ENCODE measurements at places on chromosomes 4 and X.
A peak's percentile ranks its signal among the peaks of the same experiment; 100 is the strongest.

GRCh38 chr4:13957871-13958270 lies 330.3 kb upstream of the BOD1L1 start:
- no peak for DNase-seq

- DNase-seq, result no peak
Observed at GRCh38 chr4:16120720-16121119, 36.9 kb upstream of the PROM1 start.

- no peak for DNase-seq
Observed at GRCh38 chr4:163991298-163991865, 496.9 kb downstream of the TMA16 start.

DNA sequence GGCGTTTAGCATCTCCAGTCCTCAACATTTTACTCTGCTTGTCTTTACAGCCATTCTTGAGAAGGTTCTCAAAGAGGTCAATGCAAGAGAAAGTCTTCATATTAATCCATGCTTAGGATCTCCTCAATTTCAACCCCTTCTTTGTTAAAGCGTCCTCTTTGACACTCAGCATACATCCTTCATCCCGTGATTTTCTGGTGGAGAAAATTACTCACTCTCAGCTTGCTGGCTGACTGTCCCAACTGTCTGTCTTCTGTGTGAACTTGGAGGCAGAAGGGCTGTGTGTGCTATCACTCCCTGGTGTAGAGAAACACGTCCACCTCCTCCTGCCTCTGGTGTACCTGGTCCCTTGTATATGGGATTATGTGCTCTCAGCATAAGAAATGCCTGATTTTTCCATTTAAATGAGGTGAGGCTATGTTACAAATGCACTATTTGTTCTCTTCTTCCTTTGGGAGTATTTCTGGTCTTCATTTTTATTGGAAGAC lies 57.8 kb downstream of the GALNT7 start:
- no peak for DNase-seq

DNA sequence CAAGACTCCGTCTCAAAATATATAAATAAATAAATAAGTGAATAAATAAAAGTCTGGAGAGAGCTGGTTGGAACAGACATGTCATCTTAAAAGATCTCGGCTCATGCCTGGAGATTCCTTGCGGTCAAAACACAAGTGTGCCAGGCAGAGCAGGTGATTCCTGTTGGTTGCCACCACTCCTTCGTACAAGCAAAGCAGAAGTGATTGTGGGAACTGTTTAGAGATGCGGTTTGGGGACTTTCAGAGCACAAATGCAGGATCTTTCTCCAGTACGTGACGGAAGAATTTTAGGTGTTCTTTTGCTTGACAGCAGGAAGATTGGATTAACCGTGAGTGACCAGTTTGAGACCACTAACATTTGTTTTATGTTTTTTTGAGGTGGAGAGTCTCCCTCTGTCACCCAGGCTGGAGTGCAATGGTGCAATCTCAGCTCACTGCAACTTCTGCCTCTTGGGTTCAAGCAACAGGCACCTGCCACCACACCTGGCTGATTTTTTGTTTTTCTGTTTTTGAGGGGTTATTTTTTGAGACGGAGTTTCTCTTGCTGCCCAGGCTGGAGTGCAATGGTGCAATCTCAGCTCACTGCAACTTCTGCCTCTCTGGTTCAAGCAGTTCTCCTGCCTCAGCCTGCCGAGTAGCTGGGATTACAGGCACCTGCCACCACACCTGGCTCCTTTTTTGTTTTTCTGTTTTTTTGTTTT lies 2.8 kb upstream of the CRLF2 start:
- no peak for DNase-seq

DNA sequence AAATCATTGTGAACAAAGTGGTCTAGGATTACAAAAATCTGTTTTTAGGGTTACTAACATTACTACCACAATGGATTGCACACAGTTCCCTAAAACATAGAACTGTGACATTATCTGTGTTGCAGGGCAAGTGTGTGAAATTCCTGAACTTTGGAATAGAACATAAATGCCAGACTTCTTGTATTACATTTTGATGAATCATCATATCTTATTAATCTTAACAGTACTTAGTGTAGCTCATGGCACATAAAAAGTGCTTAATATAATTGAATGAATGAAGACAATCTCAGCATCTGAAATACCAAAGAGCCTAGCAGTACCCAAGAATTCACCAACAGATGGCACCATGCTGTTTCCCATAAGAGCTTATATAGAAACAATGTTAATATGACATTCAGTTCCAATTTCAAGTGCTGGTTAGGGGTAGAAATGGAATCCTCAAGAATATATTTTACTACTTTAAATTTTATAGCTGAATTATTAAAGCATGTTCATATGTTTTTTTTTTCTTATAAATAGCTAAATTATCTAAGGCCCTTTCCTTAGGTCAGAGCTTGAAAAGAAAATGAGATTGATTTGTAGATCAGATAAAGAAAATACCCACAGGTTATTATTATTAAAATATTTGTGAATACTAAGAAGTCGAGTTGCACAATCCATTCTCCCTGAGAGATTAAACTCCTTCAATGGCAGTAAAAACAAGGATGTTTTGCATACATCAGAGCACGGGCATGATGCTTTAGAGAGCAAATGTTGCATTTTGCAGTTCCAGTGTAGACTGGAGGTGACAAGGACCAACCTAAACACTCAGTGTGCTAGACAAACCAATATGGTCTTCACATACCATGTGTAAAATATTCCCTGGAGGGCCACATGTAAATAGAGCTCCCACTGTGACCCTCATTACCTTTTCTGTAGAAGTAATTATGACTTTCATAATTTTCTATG lies 25.7 kb upstream of the SHISA3 start:
- no peak for DNase-seq

- DNase-seq, result no peak
Observed at GRCh38 chrX:154724993-154725756, 25.7 kb downstream of the GAB3 start.

DNA sequence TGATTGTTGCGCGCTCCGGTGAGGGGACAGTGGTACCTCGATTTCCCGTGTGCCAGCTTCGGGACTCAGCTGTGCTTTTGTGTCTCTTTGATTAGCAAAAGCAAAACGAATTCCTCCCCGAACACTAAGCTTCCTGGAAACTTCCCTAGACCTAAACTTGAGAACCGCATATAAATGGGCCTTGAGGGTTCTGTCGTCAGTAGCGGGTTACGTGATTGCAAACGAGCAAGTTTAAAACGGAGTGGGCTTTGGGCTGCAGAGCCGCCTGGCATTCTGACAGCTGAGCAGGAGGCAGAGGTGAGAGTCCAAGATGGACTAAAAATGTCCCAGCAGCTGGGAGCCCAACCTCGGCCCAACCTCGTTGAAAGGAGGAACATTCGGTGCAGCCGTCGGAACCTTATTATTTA lies 1.2 kb upstream of the TAPT1 start:
- DNase-seq, result no peak

DNA sequence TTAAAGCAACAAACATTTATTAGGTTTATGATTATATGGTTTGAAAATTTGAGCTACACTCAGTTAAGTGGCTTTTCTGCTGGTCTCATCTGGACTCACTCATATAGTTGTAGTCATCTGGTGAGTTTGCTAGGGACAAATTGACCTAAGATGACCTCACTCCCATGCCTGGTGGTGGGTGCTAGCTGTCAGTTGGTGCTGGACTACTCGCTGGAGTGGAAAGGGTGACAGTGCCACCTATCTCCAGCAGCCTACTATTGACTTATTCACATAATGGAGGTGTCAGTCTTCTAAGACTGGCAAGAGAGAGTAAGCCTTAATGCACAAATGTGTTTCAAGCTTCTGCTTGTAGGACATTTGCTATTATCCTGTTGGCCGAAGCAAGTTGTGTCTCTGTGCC lies 88.2 kb downstream of the TASL start:
- DNase-seq, result no peak

DNA sequence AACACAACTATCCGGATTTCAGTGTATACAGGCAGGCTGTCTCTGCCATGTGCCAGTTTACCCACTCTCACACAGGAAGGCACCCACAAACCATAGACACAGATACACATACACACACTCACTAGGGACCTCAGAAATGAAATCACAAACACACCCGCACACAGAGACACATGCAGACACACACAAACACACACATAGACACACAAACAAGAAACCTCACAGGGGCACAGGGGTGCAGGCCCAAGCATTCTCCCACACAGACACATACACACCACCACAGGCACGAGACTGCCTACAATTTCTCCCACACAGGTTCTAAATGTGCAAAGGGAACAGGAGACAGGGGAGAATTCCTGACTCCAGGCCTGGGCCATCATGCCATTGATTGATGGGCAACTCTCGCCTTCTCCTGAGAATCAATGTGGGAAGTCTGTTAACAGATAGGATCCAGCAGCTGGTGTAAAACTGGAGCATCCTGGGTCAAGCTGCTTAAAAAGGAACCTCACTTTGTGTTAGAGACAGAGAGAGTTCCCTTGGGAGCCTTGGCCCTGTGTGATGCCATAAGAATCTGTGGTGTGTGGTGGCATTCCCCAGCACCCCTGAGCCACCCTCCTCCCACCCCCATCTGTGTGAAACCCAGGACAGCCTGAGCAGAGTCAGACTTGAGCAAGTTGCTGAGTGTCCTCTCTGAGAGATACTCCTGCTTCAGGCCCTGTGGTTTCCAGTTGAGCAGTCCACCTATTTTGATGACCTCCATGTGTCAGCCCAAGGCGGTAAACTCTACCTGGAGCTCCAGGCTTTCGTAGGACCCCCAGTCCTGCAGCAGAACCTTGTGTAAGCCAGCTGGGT lies 33.9 kb downstream of the NBDY start:
- DNase-seq, result peak; percentile 25

- DNase-seq, result no peak
Observed at GRCh38 chrX:130336531-130336930, 3.2 kb upstream of the SLC25A14 start.

DNA sequence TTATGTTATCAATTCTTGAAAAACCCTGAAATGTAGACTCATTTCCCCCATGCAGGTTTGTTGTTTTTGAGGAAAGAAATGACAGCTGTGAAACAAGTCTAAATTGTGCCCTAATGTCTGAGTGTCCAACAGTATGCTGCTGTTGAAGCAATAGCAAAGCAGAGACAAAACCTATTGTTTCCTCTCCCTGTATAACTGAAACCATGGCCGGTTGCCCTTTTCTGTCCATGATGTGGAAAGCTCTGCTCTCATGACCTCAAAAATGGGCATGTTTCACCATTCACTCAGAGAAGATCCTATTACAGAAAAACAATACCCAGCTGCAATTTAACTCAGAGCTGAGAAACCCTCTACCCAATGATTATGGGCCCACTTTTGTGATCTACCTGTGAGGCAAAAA lies 312.6 kb upstream of the FTHL17 start:
- no peak for DNase-seq

- DNase-seq, result no peak
Observed at GRCh38 chrX:118049713-118050112, 66.9 kb downstream of the KLHL13 start.

GRCh38 chr4:40275065-40275730 lies 59.9 kb upstream of the CHRNA9 start:
- DNase-seq, result no peak
